ENCODE measurements at places on chromosomes 7 and 10. TPM values are rescaled to one million over a fixed set of nuclear protein-coding genes. Genes with fewer than 3 reads are reported as not detected.

The HOXA1 gene
- total RNA-seq, result 0.30 TPM

The CCL26 gene
- total RNA-seq, result not detected

The MOGAT3 gene
- total RNA-seq, result not detected

GRCh38 chr7:86257894-86258293 is 385.8 kb upstream of the GRM3 start:
- H3K4me3 ChIP-seq, result no peak overlapping the region
- H3K36me3 ChIP-seq, result no peaks in the 10 kb centered on the region
- no peaks in the 10 kb centered on the region for H3K27me3 ChIP-seq
- no peak for DNase-seq
- H3K27ac ChIP-seq, result no peak overlapping the region

DNA sequence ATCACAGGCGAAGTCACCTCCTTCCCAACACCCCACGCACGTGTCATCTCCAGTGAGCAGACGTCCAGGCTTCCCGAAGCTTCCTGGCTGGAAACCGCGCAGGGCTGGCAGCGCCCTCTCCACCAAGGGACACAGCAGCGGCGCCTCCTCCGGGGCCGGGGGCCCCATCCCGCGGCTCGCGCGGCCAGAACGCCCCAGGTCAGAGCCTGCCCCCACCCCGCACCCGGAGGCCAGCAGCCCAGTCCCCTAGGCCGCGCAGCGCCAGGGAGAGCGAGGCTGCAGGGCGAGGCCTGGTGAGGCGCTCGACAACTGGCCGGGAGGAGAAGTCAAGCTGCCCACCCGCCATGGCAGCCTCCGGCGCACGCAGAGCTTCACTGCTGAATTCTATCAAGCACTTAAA is 247.0 kb downstream of the SEMA3D start:
- no peak overlapping the region for H3K4me3 ChIP-seq
- no peak for DNase-seq
- H3K4me1 ChIP-seq, result no peaks in the 10 kb centered on the region
- H3K36me3 ChIP-seq, result no peaks in the 10 kb centered on the region
- no peaks in the 10 kb centered on the region for H3K27me3 ChIP-seq
- no peak overlapping the region for H3K27ac ChIP-seq
